ENCODE measurements at places on chromosomes 16 and 17.
A peak's percentile ranks its signal among the peaks of the same experiment; 100 is the strongest.

- no peaks in the 10 kb centered on the region for H3K27me3 ChIP-seq
- H3K36me3 ChIP-seq, result no peaks in the 10 kb centered on the region
- peaks cover 5% of the 10 kb centered on the region for H3K4me1 ChIP-seq
Observed at GRCh38 chr16:66949472-66949871, 11.6 kb upstream of the CES3 start.

- H3K27ac ChIP-seq, result no peak overlapping the region
- no peak for DNase-seq
- no peaks in the 10 kb centered on the region for H3K36me3 ChIP-seq
- no peak overlapping the region for H3K4me3 ChIP-seq
Observed at GRCh38 chr17:69646729-69647128, 232.2 kb downstream of the MAP2K6 start.

GRCh38 chr17:11610999-11611566, 12.8 kb downstream of the DNAH9 start:
- H3K27me3 ChIP-seq, result no peaks in the 10 kb centered on the region
- no peaks in the 10 kb centered on the region for H3K36me3 ChIP-seq
- no peak overlapping the region for H3K27ac ChIP-seq
- peaks cover 10% of the 10 kb centered on the region for H3K4me1 ChIP-seq
- H3K4me3 ChIP-seq, result no peak overlapping the region

- no peaks in the 10 kb centered on the region for H3K36me3 ChIP-seq
- H3K4me1 ChIP-seq, result no peaks in the 10 kb centered on the region
- peak overlapping the region; percentile 44 for H3K27ac ChIP-seq
- no peak overlapping the region for H3K4me3 ChIP-seq
- no peaks in the 10 kb centered on the region for H3K27me3 ChIP-seq
- no peak for DNase-seq
Observed at GRCh38 chr17:61338000-61338798, 61.4 kb upstream of the TBX2 start.

DNA sequence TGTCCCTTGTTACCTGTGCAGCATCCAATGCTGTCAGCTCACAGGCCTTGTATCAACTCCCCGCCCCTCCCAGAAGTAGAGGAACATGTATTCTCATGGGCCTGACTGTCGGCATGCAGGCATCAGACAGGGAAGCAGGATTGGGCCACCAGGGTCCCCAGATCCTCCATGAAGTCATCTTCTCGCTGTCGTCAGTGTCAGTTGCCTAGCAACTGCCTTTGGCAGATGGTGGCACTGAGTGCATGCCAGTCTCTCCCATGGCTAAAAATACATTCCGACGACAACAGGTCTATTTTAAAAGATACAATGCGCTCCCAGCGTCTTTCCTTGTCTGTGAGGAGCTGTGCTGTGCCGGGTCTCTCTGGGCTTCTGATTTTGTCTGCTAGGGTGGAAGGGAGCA, 36.8 kb upstream of the CES5A start:
- H3K27me3 ChIP-seq, result no peaks in the 10 kb centered on the region
- H3K27ac ChIP-seq, result no peak overlapping the region
- no peak for DNase-seq
- no peak overlapping the region for H3K4me3 ChIP-seq

DNA sequence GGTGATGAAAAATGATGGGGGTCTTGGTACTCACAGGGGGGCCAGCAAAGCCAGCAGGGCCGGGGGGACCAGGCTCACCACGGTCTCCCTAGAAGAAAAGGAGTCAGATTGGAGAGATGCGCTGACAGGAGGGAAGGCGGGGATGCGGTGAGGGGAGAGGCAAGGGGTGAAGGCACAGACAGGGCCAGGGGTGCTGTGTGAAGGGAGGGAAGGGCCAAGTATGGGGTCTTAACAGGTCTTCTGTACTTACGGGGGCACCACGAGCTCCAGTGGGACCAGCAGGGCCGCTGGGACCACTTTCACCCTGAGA, 11.2 kb downstream of the COL1A1 start:
- H3K36me3 ChIP-seq, result no peaks in the 10 kb centered on the region
- no peaks in the 10 kb centered on the region for H3K27me3 ChIP-seq
- DNase-seq, result no peak
- no peak overlapping the region for H3K4me3 ChIP-seq

- H3K4me3 ChIP-seq, result no peak overlapping the region
- H3K36me3 ChIP-seq, result no peaks in the 10 kb centered on the region
- H3K4me1 ChIP-seq, result no peaks in the 10 kb centered on the region
Observed at GRCh38 chr16:49466529-49466831, 92.9 kb downstream of the C16orf78 start.

DNA sequence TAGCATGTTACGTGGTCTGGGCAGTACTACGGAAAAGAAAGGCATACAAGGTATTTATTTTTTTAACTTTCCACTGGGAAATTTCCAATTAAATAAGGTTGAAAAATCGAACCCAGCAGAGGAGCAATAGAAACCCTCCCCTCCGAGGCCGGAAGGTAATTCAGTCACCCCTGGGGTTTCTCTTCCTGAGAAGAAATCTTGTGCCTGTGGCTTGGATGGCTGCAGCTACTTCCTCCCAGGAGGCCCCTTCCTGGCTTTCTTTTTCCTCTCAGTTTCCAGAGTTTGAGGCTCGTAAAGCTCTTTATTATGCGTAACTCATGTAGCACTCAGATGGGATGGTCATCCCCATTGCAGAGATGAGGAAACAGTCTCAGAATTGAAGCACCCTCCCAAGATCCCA, 140.3 kb downstream of the ASIC2 start:
- H3K4me1 ChIP-seq, result no peaks in the 10 kb centered on the region
- DNase-seq, result no peak
- H3K4me3 ChIP-seq, result no peak overlapping the region
- no peaks in the 10 kb centered on the region for H3K36me3 ChIP-seq
- H3K27me3 ChIP-seq, result no peaks in the 10 kb centered on the region

GRCh38 chr17:3798273-3799180, 2.5 kb downstream of the ITGAE start:
- no peaks in the 10 kb centered on the region for H3K36me3 ChIP-seq
- no peaks in the 10 kb centered on the region for H3K27me3 ChIP-seq
- peak; percentile 59 for DNase-seq
- H3K4me3 ChIP-seq, result no peak overlapping the region

DNA sequence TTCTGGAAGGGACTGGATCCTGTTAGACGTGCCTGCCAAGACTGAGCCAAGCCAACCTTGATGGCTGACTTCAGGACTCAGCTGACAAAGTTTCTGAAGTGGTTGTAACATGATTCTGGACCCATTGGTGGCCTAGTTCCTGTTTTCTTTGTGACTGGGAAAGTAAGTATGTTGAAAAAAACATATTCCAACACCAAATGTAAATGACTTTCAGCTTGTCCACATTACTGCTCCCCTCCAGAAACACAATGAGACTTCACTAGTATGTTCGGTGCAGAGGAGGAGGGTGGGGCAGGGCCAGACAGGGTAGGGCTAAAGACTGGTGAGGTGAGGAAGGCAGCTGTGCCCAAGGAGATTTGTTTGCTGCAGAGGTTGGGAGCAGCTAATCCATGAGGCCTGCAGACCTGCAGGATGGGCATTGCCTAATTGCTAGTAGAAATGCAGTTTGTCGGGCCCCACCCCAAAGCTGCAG, 26.4 kb downstream of the NMT1 start:
- H3K27me3 ChIP-seq, result no peaks in the 10 kb centered on the region
- H3K27ac ChIP-seq, result no peak overlapping the region
- DNase-seq, result no peak
- H3K36me3 ChIP-seq, result peaks cover 95% of the 10 kb centered on the region
- peaks cover 9% of the 10 kb centered on the region for H3K4me1 ChIP-seq

DNA sequence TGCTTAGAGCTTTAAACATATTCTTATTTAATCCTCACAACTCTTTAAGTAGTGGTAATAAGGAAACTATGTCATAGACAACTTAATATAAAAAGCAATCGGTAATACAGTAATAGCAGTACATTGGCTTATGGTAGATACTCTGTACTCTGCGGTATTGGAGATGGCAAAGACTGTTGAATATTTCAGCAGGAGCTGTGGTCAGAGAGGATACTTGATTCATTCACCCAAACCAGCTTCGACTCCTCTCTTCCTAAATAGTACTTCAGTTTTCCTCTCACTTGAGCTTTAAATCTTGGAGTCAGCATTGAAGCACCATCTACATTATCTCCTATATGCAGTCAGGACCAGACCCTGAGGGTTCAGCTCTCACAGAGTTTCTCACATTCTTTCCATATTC, 169.3 kb downstream of the CYB561 start:
- H3K36me3 ChIP-seq, result no peaks in the 10 kb centered on the region
- peaks cover 23% of the 10 kb centered on the region for H3K4me1 ChIP-seq
- H3K27ac ChIP-seq, result no peak overlapping the region
- no peak for DNase-seq
- H3K27me3 ChIP-seq, result no peaks in the 10 kb centered on the region

DNA sequence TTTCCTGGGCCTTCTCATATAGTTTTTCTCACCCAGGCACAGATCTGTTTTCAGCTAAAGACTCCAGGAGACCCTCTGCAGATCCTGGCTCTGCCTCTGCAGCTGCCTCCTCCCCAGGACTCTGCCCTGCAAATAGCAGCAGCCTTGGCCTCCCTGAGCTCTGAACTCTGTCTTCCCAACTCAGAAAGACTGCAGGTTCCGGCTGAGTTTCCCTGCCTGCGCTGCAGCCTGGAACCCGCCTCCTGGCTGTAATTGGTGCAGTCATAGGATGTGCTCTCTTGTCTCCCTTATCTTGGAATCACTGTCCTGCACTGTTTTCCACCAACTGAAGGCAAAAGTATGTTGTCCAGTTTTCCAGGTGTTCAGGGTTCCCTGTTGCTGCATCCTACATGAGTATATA, 14.3 kb upstream of the DNASE1 start:
- H3K27ac ChIP-seq, result no peak overlapping the region
- H3K36me3 ChIP-seq, result no peaks in the 10 kb centered on the region
- DNase-seq, result no peak
- no peak overlapping the region for H3K4me3 ChIP-seq
- H3K27me3 ChIP-seq, result no peaks in the 10 kb centered on the region

DNA sequence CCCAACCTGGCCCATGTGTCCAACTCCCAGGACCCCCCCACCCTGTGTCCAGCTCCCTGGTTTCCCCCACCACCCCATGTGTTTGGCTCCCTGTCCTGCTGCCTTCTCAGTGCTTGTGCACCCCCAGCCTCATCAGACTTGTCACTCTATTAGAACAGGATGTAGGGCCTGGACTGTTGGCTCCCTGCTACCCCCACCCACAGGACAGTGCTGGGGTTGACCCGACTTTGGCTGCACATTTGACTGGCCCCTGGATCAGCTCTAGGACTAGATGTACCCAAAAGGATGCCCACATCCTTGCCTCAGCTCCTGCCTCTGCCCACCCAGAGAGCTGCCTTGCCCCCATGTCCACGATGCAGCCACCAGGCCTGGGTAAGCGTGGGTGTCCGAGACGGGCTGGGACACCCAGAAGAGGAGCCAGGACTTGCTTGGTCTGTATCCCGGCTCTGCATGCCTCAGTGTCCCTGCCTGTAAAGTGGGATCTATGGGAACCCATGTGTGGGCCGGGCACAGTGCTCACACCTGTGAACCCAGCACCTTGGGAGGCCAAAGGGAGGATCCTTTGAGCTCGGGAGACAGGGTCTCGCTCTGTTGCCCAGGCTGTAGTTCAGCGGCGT, 1.5 kb upstream of the CCDC57 start:
- H3K4me3 ChIP-seq, result no peak overlapping the region
- H3K4me1 ChIP-seq, result peaks cover 39% of the 10 kb centered on the region
- no peak for DNase-seq
- H3K27ac ChIP-seq, result no peak overlapping the region

GRCh38 chr16:55999683-56000082, 124.5 kb upstream of the CES5A start:
- no peak for DNase-seq
- no peaks in the 10 kb centered on the region for H3K36me3 ChIP-seq
- H3K4me1 ChIP-seq, result no peaks in the 10 kb centered on the region
- no peak overlapping the region for H3K4me3 ChIP-seq
- H3K27ac ChIP-seq, result no peak overlapping the region
- H3K27me3 ChIP-seq, result no peaks in the 10 kb centered on the region

DNA sequence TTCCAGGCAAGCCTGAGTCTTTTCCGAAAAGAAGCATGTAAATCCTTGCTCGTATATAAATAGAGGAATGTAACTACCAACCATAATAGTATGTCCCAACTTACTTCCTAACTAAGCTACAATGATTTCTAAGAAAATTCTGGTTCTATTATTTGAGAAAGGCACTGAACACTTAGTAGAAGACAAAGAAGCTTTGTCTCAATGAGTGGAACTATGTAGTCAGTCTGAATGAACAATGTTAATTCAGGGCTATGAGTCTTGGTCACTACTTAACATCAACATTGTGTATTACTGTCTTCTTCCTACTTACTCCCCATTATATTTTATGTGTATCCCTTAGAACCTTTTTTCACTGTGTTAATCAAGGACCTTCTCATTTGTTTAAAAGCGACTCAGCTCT, 206.0 kb downstream of the CYB561 start:
- DNase-seq, result no peak
- H3K4me1 ChIP-seq, result no peaks in the 10 kb centered on the region
- no peak overlapping the region for H3K4me3 ChIP-seq

- peaks cover 36% of the 10 kb centered on the region for H3K4me1 ChIP-seq
- no peaks in the 10 kb centered on the region for H3K27me3 ChIP-seq
- H3K36me3 ChIP-seq, result peaks cover 19% of the 10 kb centered on the region
- no peak overlapping the region for H3K27ac ChIP-seq
- no peak for DNase-seq
Observed at GRCh38 chr17:6599364-6599763, 41.1 kb downstream of the KIAA0753 start.

DNA sequence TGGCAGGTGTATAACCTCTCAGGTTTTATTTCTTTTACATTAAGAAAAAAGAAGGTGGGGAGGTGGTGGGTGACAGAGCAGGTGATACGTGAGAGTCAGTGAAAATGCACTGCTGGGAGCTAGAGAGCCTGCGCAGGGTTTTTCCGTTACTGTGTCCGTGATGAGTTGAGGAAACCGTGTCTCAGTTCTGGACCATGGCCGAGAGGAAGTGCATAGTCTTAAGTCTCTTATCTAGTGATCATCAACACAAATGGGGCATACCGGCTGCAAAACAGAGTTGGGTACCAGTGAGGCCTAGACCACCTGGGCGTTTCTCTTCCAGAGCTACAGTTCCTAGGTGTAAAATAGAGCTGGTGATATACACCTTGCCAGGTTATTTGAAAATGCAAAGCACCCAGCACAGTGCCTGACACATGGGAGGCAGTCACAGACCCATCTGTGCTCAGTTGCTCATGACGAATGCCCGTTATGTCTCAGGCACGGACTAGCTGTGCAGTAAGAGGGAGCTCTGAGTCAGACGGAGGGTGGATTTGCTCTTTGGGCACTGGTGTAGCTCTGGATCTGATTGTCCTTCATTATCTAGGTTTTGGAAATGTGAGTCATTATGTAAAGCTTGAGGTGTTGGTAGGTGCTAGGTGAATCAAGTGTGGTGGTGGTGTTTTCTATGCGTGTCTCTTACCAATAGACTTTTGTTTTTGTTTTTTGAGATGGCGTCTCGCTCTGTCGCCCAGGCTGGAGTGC, 60.9 kb downstream of the RPTOR start:
- no peaks in the 10 kb centered on the region for H3K4me1 ChIP-seq
- H3K36me3 ChIP-seq, result no peaks in the 10 kb centered on the region
- DNase-seq, result peak; percentile 58
- H3K27me3 ChIP-seq, result no peaks in the 10 kb centered on the region
- no peak overlapping the region for H3K4me3 ChIP-seq
